ENCODE measurements at places on chromosomes 16 and 17.

DNA sequence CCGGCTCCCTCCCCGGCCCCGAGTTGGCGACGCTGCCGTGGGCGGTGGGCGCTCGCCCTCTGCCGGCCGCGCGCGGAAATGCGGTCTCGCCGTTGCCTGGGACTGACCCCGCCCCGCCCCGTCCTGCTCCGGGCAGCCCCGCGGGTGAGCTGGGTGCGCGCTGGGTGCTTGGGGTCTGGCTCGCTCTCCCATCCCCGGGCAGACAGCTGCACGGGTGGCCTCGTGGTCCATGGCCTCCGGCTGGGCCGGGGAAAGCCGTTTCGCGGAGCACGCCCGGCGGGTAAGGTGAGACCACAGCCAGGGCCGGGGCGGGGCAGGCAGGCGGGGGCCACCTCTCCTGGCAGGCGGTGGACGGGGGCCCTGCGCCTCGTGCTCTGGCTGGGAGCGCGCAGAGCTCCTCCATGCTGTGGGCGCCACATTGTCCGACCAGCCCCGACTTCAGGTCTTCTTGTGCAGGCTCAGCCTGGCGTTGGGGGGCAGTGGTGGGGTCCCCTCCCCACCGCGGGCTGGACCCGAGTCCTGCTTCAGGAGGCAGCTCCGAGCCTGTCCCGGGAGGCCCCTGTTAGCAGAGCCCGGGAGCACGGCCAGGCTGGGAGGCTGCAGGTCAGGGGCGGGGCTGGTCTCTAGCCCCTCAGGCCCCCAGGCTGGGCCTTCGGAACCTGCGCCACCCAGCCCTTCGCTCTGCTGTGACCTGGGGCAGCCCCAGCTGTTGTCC is 7.0 kb upstream of the C1QTNF8 start:
- DNase-seq, result no peak

DNA sequence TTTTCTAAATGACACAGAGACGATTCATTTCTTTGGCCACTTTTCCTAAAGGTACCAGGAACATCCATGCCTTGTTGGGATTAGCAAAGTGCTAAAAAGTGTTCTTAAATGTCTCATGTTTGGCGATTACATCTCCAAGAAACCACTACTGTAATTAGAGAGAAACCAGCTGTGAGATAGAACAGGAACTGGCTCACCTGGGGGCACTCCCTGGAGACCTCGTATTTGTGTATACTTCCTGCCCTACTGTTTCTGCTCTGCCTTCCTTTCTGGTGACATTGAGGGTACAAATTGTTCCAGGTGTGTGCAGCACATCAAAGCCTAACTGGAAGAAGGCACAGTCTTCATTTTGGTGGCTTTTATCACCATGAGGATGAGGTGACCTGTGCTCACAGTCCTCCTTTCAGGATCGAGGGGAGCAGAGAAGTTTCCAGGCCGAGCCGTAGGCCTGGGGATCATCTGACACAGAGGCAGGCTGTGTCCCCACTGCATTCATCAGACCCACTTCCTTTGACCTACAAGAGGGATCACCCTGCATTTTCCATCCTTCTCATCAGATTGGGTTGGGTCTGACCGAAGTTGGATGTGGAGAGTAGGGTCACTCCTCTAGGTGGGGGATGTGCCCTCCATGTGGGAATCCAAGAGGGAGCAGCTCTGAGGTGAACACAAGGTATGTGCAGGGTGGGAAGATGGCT is 23.7 kb downstream of the CCL4 start:
- DNase-seq, result no peak

DNA sequence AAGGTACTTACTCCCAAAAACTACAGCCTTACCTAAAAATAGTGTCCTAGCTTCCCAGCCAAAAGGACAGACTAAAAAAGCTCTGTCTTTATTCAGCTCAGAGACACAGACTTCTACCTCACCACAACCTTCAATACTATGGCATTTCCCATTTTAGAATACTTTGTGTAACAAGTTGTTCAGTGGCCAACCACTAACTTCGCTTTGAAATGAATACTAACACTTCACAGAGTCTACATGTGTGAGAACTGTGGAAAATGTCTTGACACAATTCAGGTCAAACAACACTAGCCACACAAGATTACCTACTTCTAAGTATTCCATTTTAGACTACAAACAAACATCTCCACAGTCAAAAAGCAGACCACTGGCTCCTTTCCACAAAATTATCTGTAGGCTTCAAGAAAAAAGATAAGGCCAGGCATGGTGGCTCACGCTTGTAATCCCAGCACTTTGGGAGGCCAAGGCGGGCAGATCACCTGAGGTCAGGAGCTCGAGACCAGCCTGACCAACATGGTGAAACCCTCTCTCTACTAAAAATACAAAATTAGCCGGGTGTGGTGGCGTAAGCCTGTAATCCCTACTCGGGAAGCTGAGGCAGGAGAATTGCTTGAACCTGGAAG is 3.2 kb downstream of the HELZ start:
- DNase-seq, result no peak

DNA sequence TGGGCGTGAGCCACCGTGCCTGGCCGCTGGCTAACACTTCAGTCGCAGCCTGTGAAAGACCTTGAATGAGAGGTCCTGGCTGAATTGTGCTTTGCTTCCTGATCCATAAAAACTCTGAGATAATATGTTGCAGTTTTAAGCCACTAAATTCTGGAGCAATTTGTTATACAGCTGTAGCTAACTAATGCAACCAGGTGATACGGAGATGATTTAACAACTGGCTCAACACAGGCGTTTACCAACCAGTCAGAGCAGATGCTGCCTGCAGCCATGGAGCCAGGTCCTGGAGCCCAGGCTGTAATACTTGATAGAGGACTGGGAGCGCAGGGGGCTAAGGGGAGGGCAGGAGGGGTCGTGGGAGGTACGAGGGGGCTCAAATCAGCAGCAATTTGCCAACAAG is 50.9 kb downstream of the PLXDC1 start:
- DNase-seq, result no peak

GRCh38 chr16:20897922-20898321 is 2.2 kb downstream of the DCUN1D3 start:
- DNase-seq, result no peak

DNA sequence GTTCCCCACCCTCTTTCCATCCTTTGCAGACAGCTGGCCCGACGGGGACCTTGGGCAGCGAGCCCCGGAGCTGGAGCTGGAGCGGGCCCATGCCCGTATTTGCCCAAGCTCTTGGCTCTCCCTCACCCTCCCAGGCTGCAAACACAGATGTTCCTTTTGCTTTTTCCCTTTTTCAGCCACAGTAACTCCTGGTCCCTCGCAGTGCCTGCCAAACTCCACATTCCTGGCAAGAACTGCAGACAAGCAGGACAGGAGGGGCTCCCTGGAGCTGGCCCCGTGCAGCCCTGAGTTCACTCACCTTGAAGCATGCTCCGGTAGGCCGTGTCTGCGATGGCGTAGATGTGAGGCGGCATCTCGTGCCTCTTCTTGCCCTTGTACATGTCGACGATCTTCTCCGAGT is 33.9 kb downstream of the MYH11 start:
- DNase-seq, result no peak

GRCh38 chr16:15542261-15542660 is 100.7 kb downstream of the MARF1 start:
- no peak for DNase-seq

GRCh38 chr17:72308744-72309385 is 188.0 kb downstream of the SOX9 start:
- DNase-seq, result no peak

DNA sequence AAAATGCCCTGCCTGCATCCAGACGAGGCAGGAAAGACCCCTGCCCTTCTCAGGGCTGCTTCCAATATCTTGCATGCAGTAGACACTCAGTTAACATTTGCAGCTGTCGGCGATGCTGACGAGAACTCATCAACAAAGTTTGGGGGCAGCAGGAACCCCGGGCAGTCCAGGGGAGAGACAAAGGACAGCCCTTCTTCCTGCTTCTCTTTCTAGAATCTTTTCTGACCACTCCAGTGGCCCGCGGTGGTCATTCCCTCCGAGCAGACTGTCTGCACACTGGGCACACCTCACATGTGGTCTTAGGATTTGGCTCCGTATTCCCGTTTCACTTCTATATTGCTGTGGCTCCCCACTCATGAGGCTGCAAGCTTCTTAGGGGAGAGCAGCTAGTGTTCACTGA is 31.0 kb upstream of the MFSD6L start:
- DNase-seq, result no peak
